ENCODE measurements at places on chromosomes 3 and 15.

GRCh38 chr3:122063908-122064307 is 8.7 kb downstream of the CD86 start:
- no peak for DNase-seq

- DNase-seq = no peak
Observed at GRCh38 chr3:120622870-120623726, 27.0 kb downstream of the NDUFB4 start.

DNA sequence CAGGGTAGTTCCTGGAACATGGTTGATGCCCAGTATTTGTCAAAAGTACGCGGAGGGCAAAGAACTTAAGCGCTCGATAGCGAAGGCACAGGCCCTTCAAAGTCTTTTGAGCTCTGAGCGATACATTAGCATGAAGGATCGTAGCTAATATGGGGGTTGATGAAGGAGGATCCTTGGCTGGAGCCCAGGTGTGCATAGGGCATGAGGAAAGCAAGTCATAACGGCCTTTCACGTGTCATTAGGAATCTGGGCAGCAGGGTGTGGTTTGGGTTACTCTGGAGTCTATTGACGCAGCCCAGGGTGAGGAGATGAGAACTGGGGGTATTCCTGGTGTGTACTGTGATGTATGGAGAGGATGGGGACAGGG is 31.7 kb downstream of the SPINK8 start:
- DNase-seq = no peak

GRCh38 chr3:176692966-176693785 is 504.1 kb downstream of the TBL1XR1 start:
- no peak for DNase-seq

GRCh38 chr3:173354124-173354523 is 43.4 kb upstream of the NLGN1 start:
- no peak for DNase-seq

DNA sequence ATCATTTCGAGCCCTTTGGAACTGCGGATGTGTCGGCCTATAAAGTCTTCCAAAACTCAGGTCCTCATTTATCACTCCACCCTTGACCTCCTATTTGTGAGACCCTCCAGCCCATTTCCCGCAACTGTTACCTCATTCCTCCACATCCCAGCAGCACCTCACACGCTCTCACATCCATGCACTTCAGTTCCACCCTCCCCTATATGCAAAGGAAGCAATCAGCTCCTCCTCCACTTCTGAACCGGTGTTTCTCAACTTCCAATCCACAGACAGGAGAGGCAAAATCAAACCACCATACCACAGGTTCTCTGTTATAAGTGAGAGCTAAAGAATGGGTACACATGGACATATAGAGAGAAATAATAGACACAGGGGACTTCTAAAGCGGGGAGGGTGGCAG is 36.7 kb upstream of the MECOM start:
- DNase-seq = no peak

DNA sequence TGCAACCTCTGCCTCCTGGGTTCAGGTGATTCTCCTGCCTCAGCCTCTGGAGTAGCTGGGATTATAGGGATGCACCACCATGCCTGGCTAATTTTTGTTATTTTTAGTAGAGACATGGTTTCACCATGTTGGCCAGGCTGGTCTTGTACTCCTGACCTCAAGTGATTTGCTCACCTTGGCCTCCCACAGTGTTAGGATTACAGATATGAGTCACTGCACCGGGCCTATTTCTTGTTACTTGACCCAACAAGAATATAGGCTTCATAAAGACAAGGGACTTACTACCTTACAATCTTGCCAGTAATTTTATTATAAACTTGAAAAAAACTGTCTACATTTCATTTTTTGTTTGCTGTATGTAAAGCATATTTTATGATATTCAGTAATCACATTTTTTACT is 21.4 kb upstream of the ZBTB47 start:
- DNase-seq = no peak

DNA sequence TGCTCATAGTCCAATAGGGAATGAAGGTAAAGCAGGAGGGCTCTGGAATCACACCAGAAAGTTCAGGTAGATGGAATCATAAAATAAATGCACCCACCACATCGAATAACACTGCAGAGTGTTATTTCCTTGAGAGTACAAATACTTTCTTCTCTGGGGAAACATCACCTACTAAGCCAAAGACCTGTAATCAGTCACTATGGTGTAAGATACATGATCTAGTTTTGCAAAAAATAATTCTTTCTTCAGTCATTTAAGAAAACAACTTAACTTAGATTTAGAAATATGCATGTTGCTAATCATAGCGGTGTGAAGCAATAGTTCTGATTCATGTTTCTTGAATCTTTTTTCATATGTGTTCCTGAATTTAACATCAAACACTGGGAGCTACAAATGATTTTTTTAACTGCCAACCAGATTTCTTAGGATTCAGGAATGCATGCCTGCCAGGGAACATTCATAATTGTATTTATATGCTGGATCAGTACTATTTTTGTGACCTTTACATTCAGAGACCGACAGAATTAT is 40.2 kb upstream of the MEIS2 start:
- DNase-seq = no peak

DNA sequence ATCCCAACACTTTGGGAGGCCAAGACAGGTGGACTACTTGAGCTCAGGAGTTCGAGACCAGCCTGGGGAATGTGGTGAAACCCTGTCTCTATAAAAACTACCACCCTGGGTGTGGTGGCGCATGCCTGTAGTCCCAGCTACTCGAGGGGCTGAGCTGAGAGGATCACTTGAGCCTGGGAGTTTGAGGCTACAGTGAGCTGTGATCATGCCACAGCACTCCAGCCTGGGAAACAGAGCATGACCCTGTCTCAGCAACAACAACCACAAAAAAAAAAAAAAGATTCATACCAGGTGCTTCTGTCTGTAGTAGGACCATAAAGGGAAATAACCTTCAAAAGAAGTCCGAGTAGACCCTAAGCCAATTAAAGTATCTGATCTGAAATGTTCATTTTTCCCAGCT is 94.5 kb downstream of the SERPINI1 start:
- no peak for DNase-seq

DNA sequence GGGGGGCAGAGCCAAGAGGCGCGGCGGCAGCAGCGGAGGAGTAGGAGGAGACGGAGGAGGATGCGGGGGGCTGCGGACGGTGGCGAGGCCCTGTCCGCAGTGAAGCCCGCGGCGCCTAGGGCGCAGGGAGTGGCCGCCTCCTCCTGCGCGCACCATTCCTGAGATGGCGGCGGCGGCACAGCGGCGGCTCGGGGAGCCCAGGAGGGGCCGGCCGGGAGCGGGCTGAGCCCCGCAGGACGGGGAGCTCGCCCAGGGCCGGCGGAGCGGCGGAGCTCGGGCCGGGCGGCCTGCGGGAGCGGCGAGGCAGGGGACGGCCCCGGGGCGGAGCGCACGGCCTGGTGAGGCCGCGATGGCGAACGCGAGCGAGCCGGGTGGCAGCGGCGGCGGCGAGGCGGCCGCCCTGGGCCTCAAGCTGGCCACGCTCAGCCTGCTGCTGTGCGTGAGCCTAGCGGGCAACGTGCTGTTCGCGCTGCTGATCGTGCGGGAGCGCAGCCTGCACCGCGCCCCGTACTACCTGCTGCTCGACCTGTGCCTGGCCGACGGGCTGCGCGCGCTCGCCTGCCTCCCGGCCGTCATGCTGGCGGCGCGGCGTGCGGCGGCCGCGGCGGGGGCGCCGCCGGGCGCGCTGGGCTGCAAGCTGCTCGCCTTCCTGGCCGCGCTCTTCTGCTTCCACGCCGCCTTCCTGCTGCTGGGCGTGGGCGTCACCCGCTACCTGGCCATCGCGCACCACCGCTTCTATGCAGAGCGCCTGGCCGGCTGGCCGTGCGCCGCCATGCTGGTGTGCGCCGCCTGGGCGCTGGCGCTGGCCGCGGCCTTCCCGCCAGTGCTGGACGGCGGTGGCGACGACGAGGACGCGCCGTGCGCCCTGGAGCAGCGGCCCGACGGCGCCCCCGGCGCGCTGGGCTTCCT is at the start of gene GPR27:
Gene GPR27 (plus strand): TSS at position 155 of the 909 bp plus-strand sequence. CDS start 195 bp downstream, at position 350.
- no peak for DNase-seq

- no peak for DNase-seq
Observed at GRCh38 chr15:68231102-68231818, 1.7 kb upstream of the CLN6 start.
